Fibroblast of skin of left quadriceps (primary cell): ENCODE measurements at places on chromosomes 12 and 14.
A peak's percentile ranks its signal among the peaks of the same experiment; 100 is the strongest.

DNA sequence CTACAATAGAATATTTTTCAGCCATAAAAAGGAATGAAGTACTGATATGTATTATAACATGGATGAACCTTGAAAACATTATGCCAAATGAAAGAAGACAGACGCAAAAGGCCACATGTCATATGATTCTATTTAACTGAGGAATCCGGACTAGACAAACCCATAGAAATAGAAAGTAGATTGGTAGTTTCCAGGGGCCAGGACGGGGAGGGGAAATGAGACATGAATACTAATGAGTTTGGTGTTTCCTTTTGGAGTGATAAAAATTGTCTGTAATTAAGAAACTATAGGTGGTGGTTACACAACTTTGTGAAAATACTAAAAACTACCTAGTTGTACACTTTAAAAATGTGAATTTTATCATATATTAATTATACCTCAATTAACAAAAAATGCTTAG lies 247.6 kb downstream of the BCAT1 start:
- no peak for DNase-seq

- DNase-seq, result no peak
Measured at GRCh38 chr14:90556012-90556477, 159.2 kb downstream of the CALM1 start.

GRCh38 chr14:24699052-24699451 lies 65.1 kb upstream of the GZMB start:
- no peak for DNase-seq

- DNase-seq, result peak; percentile 91
Measured at GRCh38 chr12:22978962-22979361, 354.0 kb downstream of the ETNK1 start.

GRCh38 chr12:123614531-123614930 lies 12.6 kb downstream of the DDX55 start:
- no peak for DNase-seq

DNA sequence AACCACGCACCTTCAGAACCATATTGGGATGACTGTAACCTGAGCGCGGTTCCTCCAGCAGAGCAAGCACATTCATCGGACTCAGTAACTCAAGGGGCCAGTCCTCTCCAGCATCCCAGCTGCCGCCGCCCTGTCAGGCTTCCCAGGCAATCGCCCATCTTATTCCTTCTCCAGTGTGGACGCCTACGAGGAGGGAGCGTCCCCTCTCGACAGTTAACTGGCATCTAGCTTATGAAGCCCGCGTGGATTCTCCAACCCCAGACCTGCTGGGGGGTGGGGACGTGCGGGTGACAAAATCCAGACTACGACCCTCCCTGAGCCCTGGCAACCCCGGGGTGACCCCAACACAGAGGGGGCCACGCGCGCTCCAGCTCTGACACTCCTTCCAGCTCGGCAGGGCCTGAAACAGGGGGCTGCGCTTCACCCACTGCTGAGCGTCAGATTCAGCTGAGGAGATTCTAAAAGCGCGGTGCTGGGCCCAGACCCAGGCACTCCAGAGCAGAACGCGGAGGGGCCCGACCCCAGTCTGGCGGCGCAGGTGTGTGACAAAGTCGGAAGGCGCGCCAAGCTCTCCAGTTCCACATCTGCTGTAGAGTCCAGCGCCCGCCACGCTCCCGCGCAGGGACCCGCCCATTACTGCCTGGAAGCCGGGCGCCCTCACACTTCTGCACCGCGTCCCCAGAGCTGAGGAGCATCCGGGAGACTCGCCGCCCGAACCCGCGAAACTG lies 43.9 kb upstream of the ESR2 start:
- no peak for DNase-seq

DNA sequence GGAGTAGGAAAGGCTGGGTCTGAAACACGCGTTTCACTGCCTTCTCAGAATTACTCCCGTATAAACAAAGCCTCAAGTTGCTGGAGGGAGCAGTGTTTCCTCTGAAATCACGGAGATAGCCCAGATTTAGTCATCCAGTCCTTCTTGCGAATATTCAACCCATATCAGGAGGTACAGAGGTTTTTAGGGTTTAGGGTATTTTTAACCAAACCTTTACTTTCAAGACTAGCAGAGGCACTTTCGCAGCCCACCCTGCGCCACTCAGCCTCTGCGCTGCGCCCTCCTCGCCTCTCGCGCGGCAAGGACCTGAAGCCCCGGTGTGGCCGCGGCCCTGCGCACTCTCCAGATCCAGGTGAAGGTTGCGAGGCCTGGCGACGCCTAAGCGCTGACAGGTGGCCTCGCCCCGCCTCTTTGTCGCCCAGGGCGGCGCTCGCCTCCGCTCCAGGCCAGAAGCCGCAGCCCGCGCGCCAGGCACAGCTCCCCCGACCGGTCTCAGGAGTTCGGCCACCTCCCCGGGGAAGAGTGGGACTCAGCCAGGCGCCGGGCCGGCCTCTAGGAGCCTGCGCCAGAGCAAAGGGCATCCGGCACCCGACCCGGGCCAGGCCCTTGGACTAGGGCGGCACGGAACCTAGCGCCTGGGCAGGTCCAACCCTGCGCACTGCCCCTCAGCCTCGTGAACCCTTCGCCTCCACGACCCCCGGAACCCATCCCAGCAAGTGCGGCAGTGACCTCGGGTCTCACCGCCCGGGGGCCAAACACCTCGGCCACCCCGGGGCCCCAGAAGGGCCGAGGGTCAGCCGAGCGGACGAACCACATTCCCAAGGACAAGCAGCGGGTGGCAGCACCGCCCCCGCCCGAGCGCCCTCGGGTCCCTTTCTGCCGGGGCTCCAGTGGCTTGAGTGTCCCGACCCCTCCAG lies 1.8 kb upstream of the SAMD4A start:
- DNase-seq, result no peak

DNA sequence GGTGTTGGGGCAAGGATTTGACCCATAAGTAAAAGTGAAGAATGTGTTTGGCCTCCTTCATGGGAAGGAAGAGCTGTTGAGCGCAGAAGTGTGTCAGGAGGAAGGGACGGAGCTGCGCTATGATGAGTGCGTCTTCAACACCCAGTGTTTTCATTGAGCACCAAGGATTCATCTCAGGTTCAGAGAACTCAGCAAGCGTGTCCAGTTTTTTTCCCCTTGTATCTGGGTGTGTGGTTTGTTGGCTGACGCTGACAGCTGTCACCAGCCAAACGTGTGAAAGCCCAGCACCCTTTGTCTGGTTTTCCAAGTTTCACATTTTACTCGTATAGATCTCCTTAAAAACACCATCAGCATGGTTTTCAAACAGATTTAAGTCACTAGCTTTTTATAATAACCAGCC lies 12.3 kb downstream of the EP400 start:
- no peak for DNase-seq

GRCh38 chr12:13242936-13243335 lies 46.4 kb downstream of the EMP1 start:
- no peak for DNase-seq

DNA sequence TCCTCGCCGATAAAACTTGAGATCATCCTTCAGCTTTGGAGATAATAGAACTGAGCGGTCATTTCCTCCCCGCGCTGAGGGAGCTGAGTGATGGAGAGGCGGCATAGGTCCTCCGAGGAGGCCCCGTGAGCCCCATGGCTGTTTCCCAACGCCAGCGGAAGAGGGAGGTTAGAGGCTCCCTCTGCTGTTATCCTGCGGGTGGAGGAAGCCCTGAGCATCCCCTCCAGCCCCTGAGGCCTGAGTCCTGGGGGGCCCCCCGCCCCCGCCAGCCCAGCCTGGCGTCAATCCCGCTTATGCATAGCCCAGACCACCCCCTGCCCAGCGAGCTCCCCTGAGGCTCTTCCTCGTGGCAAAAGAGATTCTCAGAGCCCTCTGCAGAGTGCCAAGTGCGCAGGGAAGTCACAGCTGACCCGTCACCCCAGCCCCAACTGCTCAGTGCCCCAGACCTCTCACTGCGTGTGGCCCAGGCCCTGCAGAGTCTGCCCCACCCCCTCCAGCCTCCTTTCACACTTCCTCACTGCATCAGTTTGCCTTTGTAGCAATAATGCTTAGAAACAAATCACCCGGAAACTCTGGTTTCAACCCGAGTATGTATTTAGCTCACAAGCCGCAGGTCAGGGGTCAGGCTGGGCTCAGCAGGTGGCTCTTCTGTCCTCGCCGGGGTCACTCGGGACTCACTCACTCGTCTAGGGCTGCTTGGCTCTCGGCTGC lies 44.7 kb upstream of the GALNT9 start:
- no peak for DNase-seq

- DNase-seq, result no peak
Measured at GRCh38 chr14:20400965-20401593, 12.2 kb downstream of the TEP1 start.

GRCh38 chr12:89707703-89708564 lies 704 bp downstream of the ATP2B1 start:
- DNase-seq, result no peak

DNA sequence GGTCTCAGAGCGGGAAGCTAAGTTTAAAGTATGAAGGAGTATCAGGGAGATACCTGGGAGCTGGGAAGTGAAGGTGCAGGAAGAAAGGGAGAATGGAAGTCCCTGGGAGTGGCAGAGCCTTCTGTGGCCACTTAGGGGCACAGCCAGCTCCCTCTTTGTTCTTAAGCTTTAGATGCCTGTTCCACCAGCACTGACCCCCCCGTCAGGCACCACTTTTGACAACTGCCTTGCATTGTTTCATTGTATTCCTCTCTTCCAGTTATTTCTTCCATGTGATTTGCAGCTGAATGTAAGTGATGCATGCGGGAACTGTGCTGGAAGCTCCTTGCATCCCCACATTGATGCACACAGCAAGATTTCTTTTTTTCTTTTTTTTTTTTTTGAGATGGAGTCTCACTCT lies 2.6 kb downstream of the GALNT16 start:
- DNase-seq, result no peak

GRCh38 chr12:3537719-3538465 lies 46.9 kb downstream of the PRMT8 start:
- no peak for DNase-seq

GRCh38 chr14:59474172-59474571 lies 9.0 kb upstream of the GPR135 start:
- DNase-seq, result peak; percentile 67

GRCh38 chr12:120784804-120785203 lies 59.2 kb downstream of the ACADS start:
- DNase-seq, result no peak
